ENCODE measurements at places on chromosomes 5 and 9.
A peak's percentile ranks its signal among the peaks of the same experiment; 100 is the strongest.

DNA sequence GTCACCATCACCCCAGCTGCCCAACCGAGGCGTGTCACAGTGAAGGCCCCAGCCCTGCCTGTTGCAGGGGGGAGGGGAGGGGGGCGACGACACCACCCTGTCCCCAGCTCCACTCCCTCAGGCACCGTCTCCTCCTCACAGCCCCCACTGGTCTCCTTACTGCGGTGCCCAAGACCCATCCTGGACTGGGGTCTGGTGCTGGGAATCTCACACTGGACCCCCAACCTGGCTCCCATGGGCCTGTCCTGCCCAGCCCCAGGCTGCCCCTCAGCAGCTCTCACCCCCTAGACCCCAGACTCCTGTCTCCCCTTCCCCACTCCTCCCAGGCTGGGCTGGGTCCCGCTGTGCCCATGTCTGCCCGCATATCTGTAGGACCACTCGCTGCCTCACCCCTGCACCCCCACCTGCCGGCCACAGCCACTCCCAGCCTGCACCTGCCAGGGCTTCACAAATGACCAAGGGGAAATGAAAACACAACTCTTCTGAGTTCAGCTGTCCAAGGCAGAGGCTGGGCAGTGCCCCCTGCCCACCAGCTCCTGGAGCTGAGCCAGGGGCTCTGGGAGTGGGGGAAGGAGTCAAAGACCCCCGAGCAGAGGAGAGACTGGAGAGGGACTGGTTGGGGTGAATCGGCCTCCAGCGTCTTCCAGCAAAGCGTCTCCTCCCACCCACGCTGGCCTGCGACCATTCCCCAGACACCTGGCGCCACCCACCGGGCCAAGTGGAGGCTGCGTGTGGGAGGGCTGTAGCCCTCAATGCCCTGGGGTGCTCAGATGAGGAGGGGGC, 32.6 kb upstream of the EGFL7 start:
- H3K4me1 ChIP-seq: no peaks in the 10 kb centered on the region
- H3K4me3 ChIP-seq: no peak overlapping the region
- H3K27me3 ChIP-seq: no peaks in the 10 kb centered on the region
- DNase-seq: peak; percentile 80
- H3K36me3 ChIP-seq: no peaks in the 10 kb centered on the region

DNA sequence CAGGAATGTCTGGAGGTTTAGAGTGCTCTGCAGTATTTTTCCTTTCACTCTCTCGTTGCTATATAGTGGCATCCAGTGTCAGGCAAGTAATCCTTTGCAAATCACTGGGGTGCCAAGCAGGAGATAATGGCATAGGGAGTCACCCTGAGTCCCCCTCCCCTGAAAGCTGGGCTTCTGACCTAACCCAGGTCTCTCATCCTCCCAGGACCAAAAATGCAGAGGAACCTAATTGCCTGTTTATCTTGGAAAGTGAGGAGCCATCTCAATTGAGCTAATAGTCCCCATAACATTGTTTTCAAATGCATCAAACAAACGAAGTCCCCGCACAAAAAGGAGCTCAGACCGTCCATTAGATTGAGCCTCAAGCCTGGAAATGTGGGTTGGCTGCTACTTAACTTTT, 368.0 kb upstream of the IRX2 start:
- H3K4me1 ChIP-seq: peaks cover 7% of the 10 kb centered on the region
- H3K27me3 ChIP-seq: peaks cover 43% of the 10 kb centered on the region
- H3K36me3 ChIP-seq: no peaks in the 10 kb centered on the region

GRCh38 chr5:9596171-9596780, 33.9 kb downstream of the TAS2R1 start:
- no peak overlapping the region for H3K27ac ChIP-seq
- no peak for DNase-seq
- no peak overlapping the region for H3K4me3 ChIP-seq
- no peaks in the 10 kb centered on the region for H3K27me3 ChIP-seq
- peaks cover 13% of the 10 kb centered on the region for H3K4me1 ChIP-seq

DNA sequence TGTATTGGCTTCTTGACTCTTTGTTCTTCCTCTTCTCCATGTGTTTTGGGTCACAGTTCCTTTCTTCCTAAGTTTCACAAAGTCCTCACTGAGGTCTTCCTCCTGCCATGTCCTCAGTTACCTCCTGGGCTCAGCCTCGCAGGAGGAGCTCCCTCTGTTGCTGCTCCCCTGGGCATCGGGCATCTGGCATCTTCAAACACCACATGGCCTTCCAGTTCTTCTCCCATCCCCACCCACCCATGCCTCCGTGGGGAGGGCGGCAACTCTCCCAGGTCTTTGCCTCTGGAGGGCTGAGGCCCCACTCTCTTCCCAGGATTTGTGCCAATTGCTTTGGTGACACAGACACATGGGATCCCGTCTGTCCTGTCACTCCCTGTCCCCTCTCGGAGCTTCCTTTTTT, 22.8 kb downstream of the MRPL36 start:
- H3K4me3 ChIP-seq: no peak overlapping the region
- no peak for DNase-seq
- H3K36me3 ChIP-seq: no peaks in the 10 kb centered on the region
- H3K4me1 ChIP-seq: no peaks in the 10 kb centered on the region
- H3K27ac ChIP-seq: no peak overlapping the region

DNA sequence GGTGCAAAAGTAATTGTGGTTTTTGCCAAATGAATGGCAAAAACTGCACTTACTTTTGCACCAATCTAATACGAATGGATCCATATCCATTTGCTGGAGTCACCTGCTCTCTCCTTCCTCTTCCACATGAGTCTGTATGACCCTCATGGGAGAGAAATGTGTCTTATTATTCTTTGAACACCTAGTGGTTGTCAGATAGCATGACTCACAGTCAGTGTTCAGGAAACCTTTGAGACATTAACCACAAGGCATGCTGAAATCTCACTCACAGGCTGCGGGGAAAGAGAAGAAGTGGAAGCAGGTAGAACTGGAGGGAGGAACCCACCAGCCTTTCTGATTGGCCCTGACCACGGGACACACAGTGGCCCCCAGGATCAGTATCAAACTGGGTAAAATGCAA, 222.8 kb upstream of the KLF4 start:
- H3K36me3 ChIP-seq: no peaks in the 10 kb centered on the region
- no peaks in the 10 kb centered on the region for H3K4me1 ChIP-seq
- H3K27ac ChIP-seq: no peak overlapping the region
- H3K4me3 ChIP-seq: no peak overlapping the region
- DNase-seq: no peak
- H3K27me3 ChIP-seq: no peaks in the 10 kb centered on the region

DNA sequence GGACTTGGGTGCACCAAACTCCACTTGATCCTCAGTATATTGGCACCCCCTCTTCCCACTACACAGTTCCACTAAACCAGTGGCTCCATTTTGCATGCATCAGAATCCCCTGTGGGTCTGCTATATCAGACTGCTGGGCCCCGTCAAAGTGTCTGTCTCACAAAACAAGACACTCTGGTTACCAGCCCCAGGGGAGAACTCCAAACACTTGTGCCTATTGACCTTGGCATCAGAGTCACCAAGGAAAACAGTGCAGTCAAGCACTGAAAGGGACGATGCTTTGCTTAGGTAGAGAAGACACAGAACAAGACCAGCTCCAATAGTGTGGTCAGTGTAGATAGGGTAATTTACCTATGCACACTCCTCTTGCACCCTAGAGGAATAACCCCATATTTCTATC, 205.8 kb upstream of the RAI14 start:
- no peak for DNase-seq
- H3K27ac ChIP-seq: no peak overlapping the region
- H3K4me1 ChIP-seq: peaks cover 3% of the 10 kb centered on the region
- H3K36me3 ChIP-seq: no peaks in the 10 kb centered on the region
- H3K27me3 ChIP-seq: no peaks in the 10 kb centered on the region

DNA sequence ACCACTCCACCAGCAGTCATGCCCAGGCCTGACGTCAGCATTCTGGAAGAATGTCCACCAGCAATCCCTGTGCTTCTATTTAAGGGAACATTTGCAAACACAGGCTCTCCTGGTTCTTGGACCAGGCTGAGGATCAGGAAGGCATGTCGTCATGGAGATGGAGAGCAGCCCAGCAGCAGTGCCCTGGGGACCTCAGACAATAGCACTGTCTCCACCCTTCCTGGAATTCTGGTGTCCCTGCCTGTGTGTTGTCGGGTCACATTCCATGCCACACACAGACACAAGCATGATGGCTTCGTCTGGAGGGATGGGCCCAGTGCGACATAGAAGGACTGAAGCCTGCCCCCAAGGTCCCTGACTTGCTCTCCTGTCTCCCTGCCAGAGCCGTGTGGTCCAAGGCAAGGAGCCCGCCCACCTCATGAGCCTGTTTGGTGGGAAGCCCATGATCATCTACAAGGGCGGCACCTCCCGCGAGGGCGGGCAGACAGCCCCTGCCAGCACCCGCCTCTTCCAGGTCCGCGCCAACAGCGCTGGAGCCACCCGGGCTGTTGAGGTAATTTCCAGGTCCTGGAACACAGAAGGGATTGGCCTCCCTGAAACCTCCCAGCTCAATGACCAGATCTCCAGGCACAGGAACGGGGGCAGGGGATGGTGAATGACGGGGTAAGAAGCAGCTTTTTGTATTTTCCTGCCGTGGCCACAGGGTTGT, 43.8 kb downstream of the STOM start:
- no peak overlapping the region for H3K27ac ChIP-seq
- DNase-seq: peak; percentile 87
- H3K4me3 ChIP-seq: no peak overlapping the region
- no peaks in the 10 kb centered on the region for H3K36me3 ChIP-seq

- H3K36me3 ChIP-seq: no peaks in the 10 kb centered on the region
- H3K27me3 ChIP-seq: no peaks in the 10 kb centered on the region
- H3K27ac ChIP-seq: no peak overlapping the region
- DNase-seq: peak; percentile 75
- no peaks in the 10 kb centered on the region for H3K4me1 ChIP-seq
- H3K4me3 ChIP-seq: no peak overlapping the region
Measured at GRCh38 chr5:158658446-158659230, 441.1 kb downstream of the EBF1 start.

GRCh38 chr9:75181750-75182149, 93.4 kb downstream of the OSTF1 start:
- H3K27me3 ChIP-seq: no peaks in the 10 kb centered on the region
- no peaks in the 10 kb centered on the region for H3K36me3 ChIP-seq
- no peak overlapping the region for H3K27ac ChIP-seq
- no peak for DNase-seq

- no peak overlapping the region for H3K4me3 ChIP-seq
- H3K27me3 ChIP-seq: no peaks in the 10 kb centered on the region
- no peaks in the 10 kb centered on the region for H3K4me1 ChIP-seq
- H3K36me3 ChIP-seq: peaks cover 9% of the 10 kb centered on the region
- DNase-seq: no peak
- H3K27ac ChIP-seq: no peak overlapping the region
Measured at GRCh38 chr9:36337865-36338264, 62.2 kb downstream of the RNF38 start.

- no peaks in the 10 kb centered on the region for H3K4me1 ChIP-seq
- H3K27me3 ChIP-seq: no peaks in the 10 kb centered on the region
- H3K36me3 ChIP-seq: no peaks in the 10 kb centered on the region
- H3K4me3 ChIP-seq: no peak overlapping the region
- no peak overlapping the region for H3K27ac ChIP-seq
Measured at GRCh38 chr9:99029083-99029645, 75.7 kb upstream of the TGFBR1 start.

- H3K4me3 ChIP-seq: no peak overlapping the region
- no peak for DNase-seq
- no peak overlapping the region for H3K27ac ChIP-seq
- H3K36me3 ChIP-seq: no peaks in the 10 kb centered on the region
- H3K27me3 ChIP-seq: no peaks in the 10 kb centered on the region
Measured at GRCh38 chr9:109922617-109923470, 142.8 kb downstream of the PALM2AKAP2 start.

DNA sequence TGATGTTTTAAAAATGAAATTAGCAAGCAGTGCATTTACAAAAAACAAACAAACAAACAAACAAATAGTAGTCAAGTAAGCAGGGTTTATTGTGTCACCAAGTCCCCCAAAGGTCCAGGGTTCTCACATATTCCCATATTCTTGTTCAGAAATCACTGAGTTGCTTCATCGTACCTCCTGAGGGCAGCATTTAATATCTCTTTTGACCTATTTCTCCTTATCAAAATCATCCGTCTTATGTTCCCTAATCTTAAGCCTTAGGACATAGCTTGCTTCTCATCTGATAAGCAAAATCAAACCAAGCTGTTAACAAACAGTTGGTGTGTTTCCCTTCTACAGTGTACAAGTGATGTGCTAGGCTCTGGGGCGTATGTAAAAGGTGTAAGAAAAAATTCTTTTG, 109.5 kb upstream of the MAN2A1 start:
- H3K4me3 ChIP-seq: no peak overlapping the region
- no peak overlapping the region for H3K27ac ChIP-seq
- H3K36me3 ChIP-seq: no peaks in the 10 kb centered on the region
- peak; percentile 28 for DNase-seq

DNA sequence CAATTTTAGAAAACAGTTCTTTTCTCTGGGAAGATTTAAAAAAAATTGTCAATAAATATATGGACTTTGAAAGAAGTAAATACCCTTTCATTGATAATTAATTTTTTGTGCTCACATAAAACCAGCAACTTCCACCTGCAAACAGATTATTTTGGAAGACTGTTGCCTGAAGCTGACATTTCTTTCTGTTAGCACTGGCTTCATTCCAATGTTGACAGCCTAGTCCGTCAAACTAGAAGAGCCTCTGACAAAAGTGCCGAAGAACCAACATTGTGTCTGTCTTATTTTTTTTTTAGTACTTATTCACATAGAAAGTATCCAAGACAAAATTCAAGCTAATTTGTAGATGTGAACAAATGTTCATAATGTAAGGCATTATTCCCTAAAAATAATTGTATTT, 108.6 kb upstream of the TMEM161B start:
- no peak overlapping the region for H3K4me3 ChIP-seq
- DNase-seq: no peak
- no peaks in the 10 kb centered on the region for H3K27me3 ChIP-seq
- no peaks in the 10 kb centered on the region for H3K4me1 ChIP-seq
- H3K36me3 ChIP-seq: no peaks in the 10 kb centered on the region
- no peak overlapping the region for H3K27ac ChIP-seq

GRCh38 chr5:118796081-118796480, 192.3 kb downstream of the DTWD2 start:
- H3K4me1 ChIP-seq: no peaks in the 10 kb centered on the region
- H3K36me3 ChIP-seq: no peaks in the 10 kb centered on the region
- H3K27ac ChIP-seq: no peak overlapping the region
- DNase-seq: peak; percentile 71

DNA sequence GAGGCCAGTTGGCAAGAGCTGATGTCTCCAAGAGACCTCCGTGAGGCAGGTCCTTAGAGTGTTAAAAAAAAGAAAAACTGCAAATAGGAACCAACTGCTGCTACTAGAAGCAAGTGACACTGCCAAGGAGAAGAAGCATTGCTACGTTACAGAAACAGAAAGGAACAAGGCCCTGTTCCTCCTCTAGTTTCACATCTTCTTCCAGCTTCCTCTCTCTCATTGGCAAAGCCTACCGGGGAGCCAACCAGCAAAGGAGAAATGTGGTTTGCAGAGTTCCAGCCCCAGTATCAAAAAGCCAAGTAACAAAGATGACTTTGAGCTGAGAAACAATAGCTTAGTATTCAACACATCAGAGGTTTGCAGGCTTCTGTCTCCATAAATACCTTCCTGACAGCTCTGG, 145.9 kb downstream of the PRELID2 start:
- H3K4me3 ChIP-seq: no peak overlapping the region
- H3K4me1 ChIP-seq: no peaks in the 10 kb centered on the region
- H3K36me3 ChIP-seq: no peaks in the 10 kb centered on the region
- no peaks in the 10 kb centered on the region for H3K27me3 ChIP-seq

Measured in mesendoderm (in vitro differentiated cells).